IPS-NIHi11 (cell line): ENCODE measurements at places on chromosomes 1 and 21.

DNA sequence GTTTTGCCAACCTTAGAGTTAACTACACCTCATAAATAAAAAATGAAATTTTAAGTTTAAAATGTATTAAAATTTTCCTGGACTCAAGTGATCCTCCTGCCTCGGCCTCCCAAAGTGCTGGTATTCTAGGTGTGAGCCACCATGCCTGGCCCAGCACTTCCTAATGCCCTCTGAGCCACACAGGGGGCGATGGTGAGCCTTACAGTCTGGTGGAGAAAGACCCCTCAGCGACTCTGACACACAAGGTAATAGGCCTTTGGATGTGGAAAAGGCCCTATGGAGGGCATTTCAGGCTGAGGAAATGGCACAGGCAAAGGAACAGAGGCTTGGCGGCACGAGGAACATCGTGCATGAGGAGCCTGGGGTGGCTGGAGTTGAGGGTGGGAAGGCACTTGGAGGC is 6.7 kb downstream of the CITED4 start:
- no peak for DNase-seq

DNA sequence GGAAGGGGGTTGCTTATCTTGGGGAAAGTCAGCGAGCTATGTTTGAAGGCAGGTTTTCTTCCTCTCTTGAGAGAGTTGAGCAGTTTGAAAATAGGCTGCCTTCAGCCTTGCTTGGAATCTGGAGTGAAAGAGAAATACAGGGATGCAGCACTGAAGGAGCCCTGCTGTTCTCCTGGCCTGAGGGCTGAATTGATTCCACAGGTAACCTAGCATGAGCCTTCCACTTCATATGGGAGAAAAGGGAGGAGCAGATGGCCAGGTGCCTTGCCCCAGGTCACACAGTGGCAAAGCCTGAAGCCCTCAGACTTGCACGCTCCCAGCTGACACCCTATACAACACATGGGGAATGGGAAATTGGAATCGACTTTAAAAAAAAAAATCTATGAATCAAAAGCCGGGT is 88.0 kb upstream of the WLS start:
- DNase-seq, result no peak

DNA sequence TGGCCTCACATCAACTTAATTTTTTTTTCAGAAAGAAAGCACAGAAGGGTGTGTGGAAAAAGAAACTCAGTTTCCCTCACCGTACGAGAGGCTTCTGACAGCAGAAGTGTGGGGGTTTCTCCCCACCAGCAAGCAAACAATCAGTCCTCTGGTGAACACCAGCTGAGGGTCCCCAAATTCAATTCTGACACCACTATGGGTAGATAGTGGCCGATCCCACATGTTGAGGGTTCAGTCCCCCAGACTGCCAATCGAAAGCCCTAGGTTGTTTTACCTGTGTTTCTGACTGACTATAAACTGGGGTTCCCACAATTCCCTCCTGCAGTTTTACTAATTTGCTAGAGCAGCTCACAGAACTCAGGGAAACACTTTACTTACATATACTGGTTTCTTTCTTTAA is 2.1 kb downstream of the IFI6 start:
- no peak for DNase-seq

DNA sequence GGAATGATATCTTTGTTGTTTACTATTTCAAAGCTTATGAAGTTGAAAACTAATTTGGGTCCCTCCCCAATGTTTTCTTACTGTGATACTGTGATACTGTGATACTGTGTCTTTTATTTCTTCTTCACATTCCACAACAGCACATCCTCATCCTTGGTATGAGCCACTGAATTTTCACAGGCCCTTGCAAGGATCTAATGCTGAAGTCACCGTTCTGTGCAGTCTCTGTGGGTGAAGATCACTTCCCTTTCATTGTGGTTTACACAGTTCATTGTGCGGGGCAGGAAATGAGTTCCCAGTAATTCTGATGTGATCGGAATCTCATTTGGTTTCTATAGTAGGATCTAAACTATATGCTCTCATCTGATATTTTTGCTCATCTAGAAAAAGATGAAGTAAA is 32.1 kb upstream of the PAXBP1 start:
- DNase-seq, result no peak

GRCh38 chr1:30611741-30612309 is 111.6 kb downstream of the MATN1 start:
- peak; percentile 60 for DNase-seq

- no peak for DNase-seq
These were observed 53.0 kb downstream of the EPHB2 start for GRCh38 chr1:22763487-22764200.

GRCh38 chr1:195851804-195852203 is 756.4 kb downstream of the KCNT2 start:
- no peak for DNase-seq

- DNase-seq, result no peak
These were observed 1192.7 kb downstream of the KCNT2 start for GRCh38 chr1:195415584-195415983.

- peak; percentile 64 for DNase-seq
These were observed 25.5 kb upstream of the MTMR11 start for GRCh38 chr1:149962039-149962647.

DNA sequence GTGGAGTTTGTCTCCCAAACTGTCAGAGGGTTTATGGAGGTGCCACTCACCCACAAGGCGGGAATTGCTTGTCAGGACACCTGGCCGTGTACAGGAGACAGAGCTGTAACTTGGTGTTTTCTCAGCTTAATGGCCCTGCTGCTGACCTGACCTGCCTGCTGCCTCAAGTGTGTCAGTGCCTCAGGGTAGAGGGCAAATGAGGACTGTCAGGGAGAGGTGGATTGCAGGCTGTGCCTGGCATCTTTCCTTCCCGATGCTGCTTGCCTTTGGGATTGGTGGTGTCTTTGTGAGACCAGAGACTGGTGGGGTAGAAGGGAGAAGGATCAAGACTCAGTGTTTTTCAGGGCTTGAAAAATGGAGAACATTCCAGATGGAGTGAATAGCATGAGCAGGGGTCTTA is 31.4 kb downstream of the TMEM53 start:
- no peak for DNase-seq

GRCh38 chr1:150549496-150550221 is 451 bp downstream of the ADAMTSL4 start:
- peak; percentile 69 for DNase-seq

- DNase-seq, result no peak
These were observed 646.2 kb downstream of the KCNT2 start for GRCh38 chr1:195962051-195962450.

- no peak for DNase-seq
These were observed 123.6 kb upstream of the KAZN start for GRCh38 chr1:14474856-14475255.

GRCh38 chr1:191615101-191615821 is 543.0 kb upstream of the RGS18 start:
- DNase-seq, result no peak

- no peak for DNase-seq
These were observed 288.0 kb downstream of the BACH1 start for GRCh38 chr21:29586696-29587095.

- DNase-seq, result no peak
These were observed 3.1 kb downstream of the ASCL5 start for GRCh38 chr1:201123866-201124265.

- DNase-seq, result no peak
These were observed 117.7 kb downstream of the ERG start for GRCh38 chr21:38380481-38381137.

DNA sequence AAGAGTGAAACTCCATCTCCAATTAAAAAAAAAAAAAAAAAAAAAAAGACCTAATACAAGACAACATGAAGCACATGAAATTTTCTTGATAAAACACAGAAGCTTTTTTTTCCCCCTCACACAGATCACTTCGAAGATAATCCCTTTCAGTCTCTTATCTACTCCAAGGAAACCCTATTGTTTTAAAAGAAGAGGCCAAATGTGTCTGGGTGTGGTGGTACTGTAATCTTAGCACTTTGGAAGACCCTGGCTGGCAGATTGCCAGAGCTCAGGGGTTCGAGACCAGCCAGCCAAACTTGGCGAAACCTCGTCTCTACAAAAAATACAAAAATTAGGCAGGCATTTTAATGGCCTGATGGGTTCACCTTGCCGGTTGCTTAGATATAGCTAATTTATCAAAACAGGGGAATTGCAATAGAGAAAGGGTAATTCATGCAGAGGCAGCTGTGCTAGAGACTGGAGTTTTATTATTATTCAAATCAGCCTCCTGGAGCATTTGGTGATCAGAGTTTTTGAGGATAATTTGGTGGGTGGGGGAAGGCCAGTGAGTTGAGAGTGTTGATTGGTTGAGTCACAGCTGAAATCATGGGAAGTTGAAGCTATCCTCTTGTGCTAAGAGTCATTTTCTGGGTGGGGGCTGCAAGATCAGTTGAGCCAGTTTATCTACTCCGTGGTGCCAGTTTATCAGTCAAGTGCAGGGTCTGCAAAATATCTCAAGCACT is 62.5 kb downstream of the SLC16A1 start:
- no peak for DNase-seq

- DNase-seq, result no peak
These were observed 90.6 kb upstream of the CD1D start for GRCh38 chr1:158089925-158090637.

DNA sequence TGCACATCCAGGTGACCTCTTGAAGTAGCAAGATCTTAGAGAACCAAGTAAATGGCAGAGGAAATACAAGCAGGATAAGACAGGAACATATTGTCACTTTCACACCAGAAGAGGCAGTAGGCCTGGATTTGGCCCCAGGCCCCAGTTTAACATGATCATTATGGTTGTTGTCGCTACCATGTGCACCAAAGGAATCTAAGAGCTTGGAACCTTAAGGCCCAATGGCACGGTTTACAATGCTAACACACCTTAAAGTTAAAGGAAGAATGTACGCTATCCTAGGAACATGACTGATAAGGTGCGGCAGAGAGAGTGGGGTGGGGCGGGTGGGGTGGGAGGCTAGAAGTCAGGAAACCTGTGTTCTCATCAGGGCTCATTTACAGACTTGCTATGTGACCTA is 147.5 kb downstream of the ROR1 start:
- no peak for DNase-seq

GRCh38 chr1:62362926-62363325 is 43.7 kb upstream of the KANK4 start:
- DNase-seq, result no peak

GRCh38 chr1:221891708-221892107 is 149.8 kb upstream of the DUSP10 start:
- DNase-seq, result no peak

GRCh38 chr1:151968791-151969399 is 24.8 kb downstream of the S100A10 start:
- no peak for DNase-seq

GRCh38 chr1:185156288-185156853 is 382 bp downstream of the TRMT1L start:
- DNase-seq, result peak; percentile 54

GRCh38 chr1:9555942-9556341 is 16.7 kb downstream of the SLC25A33 start:
- DNase-seq, result no peak

- peak; percentile 97 for DNase-seq
These were observed 6.7 kb downstream of the TAS1R3 start for GRCh38 chr1:1337793-1338147.

GRCh38 chr1:1004780-1005697 is 5.1 kb upstream of the HES4 start:
- peak; percentile 37 for DNase-seq
